Endothelial cell of umbilical vein (primary cell): ENCODE measurements at places on chromosomes 5 and 9. TPM values are rescaled to one million over a fixed set of nuclear protein-coding genes. Genes with fewer than 3 reads are reported as not detected.

HMGCS1 gene
- 133 and 149 TPM in 2 replicates for total RNA-seq

DNA sequence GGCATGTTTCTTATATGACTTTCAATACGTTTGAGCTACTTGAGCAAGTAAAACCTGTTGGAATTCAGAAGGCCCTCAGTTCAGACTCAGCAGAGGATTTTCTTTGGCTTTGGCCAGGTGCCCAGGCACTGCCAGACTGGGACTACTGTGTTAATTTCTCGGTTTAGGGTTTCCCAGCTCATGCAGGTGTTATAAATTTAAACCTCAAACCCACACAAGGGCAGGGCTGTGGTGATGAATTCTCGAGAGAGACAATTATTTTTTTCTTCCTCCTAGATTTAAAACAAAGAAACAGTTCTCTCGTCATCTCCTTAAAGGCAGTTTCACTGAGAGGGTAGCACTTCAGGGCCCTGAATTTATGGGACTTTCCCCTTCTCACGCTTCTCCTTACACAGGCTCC lies 406.0 kb upstream of the PIK3R1 start:
- H3K27me3 ChIP-seq: peaks cover 2% of the 10 kb centered on the region
- DNase-seq: no peak
- H3K4me3 ChIP-seq: no peak overlapping the region
- no peak overlapping the region for H3K27ac ChIP-seq
- no peaks in the 10 kb centered on the region for H3K4me1 ChIP-seq

- H3K36me3 ChIP-seq: no peaks in the 10 kb centered on the region
- H3K4me1 ChIP-seq: peaks cover 36% of the 10 kb centered on the region
- peak overlapping the region; percentile 6 for H3K27ac ChIP-seq
- H3K27me3 ChIP-seq: no peaks in the 10 kb centered on the region
- DNase-seq: peak; percentile 55
- H3K4me3 ChIP-seq: no peak overlapping the region
These were observed 37.6 kb upstream of the KCNN2 start for GRCh38 chr5:114324282-114324681.

GRCh38 chr9:83061990-83062650 lies 822 bp downstream of the RASEF start:
- DNase-seq: no peak
- peaks cover 35% of the 10 kb centered on the region for H3K27me3 ChIP-seq
- H3K4me3 ChIP-seq: peak overlapping the region; percentile 11
- no peak overlapping the region for H3K27ac ChIP-seq
- H3K4me1 ChIP-seq: no peaks in the 10 kb centered on the region

DNA sequence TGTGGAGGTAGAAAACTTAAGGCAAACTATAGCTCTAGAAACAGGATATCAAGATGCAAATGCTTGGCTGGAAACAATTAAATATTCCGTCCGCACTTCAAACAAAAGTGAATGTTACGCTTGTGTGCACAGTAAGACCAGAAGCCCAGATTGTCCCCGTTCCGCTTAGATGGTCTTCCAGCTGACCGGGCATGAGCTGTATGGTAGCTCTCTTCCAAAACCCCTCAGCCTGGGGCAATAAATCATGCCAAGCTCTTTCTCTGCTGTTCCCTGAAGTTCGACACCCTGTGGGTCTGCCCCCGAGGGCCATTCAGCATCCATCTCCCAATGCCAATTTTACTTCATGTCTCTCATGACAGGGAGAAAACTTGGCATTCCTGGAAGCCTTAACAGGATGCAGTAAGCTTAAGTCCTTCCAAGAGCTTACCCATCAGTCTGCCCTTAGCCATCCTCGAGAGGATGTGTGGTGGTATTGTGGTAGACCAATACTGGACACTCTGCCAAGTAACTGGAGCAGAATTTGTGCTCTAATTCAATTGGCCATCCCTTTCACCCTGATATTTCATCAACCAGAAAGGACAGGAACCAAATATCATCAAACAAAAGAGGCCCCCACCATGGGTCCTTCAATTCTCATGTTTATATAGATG lies 70.7 kb upstream of the RANBP6 start:
- no peaks in the 10 kb centered on the region for H3K36me3 ChIP-seq
- H3K4me3 ChIP-seq: no peak overlapping the region
- no peak overlapping the region for H3K27ac ChIP-seq
- H3K27me3 ChIP-seq: no peaks in the 10 kb centered on the region

DNA sequence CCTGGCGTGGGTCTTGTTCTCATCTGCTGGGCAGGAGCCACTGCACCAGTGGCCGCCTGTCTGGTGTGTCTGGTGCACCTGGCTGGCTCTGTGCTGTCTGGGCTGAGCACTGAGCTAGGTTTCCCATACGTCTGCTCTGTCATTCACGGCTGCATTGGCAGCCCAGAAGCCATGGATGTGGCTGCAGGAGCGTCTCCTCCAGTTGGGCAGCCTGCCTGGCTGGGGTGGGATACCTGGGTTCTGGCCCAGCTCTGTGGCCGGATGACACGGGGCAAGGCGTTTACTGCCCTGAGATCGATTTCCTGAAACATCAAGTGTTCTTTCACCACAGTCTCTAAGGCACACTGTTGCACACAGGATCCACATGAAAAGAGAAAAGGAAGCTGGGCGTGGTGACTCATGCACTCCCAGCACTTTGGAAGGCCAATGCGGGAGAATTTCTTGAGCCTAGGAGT lies 25.5 kb upstream of the SLC25A51 start:
- H3K27me3 ChIP-seq: no peaks in the 10 kb centered on the region
- no peak overlapping the region for H3K4me3 ChIP-seq
- DNase-seq: peak; percentile 66
- no peaks in the 10 kb centered on the region for H3K36me3 ChIP-seq

DNA sequence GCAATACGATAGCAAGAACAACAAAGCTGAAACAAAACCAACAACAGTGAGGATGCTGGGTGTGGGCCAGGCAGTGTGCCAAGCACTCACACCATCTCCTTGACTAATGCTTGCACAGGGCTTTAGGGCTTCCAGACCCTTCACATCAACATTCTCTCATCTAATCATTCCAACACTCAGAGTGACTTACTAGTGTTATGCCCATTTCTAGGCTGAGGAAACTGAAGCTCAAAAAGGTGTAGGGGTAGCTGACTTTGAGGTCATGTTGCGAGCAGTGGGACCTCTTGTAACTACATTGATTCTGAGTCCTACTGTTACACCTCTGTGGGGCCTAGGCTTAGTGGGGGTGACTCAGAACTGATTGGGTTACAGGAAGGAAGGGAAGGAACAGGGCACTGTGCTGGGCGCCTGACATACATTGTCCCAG lies 9.7 kb downstream of the ANGPTL2 start:
- peak; percentile 41 for DNase-seq
- no peak overlapping the region for H3K27ac ChIP-seq
- H3K4me3 ChIP-seq: no peak overlapping the region

NRG2 gene
- 0.30 and 0.42 TPM in 2 replicates for total RNA-seq

SLCO6A1 gene
- not detected in 2 replicates for total RNA-seq

IFNA5 gene
- not detected in 2 replicates for total RNA-seq

- H3K4me3 ChIP-seq: peak overlapping the region; percentile 45
- peaks cover 25% of the 10 kb centered on the region for H3K27me3 ChIP-seq
- DNase-seq: no peak
- no peak overlapping the region for H3K27ac ChIP-seq
- H3K4me1 ChIP-seq: peaks cover 3% of the 10 kb centered on the region
These were observed 624 bp upstream of the RETREG1 start for GRCh38 chr5:16617274-16617968.
